ENCODE measurements at places on chromosomes 1 and 21. TPM values are rescaled to one million over a fixed set of nuclear protein-coding genes. Genes with fewer than 3 reads are reported as not detected.

GJC2 gene
- 0.53 TPM for total RNA-seq

DNA sequence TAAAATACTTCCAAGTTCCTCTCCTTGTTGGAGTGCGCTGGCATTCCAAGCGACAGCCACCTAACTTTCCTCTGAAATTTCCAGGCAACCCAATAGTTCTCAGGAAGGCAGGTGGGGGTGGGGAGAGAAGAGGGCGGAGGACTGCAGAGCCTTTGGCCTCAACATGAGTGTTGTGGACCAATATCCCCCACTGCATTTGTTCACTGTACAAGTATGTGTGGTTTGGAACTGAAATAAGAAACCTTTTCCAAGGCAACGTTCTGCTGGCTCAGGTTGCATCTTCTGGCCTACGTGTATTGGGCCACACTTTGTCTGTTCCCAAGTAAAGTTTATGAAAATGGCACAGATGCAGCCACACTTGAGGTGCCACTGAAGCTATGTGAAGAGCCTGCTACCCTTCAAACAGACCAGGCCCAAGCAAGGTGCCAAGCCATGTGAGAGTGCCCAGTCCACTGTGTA, 153.4 kb downstream of the DHRS3 start:
- no peak for DNase-seq

GRCh38 chr1:41236781-41237180, 5.3 kb downstream of the SCMH1 start:
- DNase-seq: no peak

DNA sequence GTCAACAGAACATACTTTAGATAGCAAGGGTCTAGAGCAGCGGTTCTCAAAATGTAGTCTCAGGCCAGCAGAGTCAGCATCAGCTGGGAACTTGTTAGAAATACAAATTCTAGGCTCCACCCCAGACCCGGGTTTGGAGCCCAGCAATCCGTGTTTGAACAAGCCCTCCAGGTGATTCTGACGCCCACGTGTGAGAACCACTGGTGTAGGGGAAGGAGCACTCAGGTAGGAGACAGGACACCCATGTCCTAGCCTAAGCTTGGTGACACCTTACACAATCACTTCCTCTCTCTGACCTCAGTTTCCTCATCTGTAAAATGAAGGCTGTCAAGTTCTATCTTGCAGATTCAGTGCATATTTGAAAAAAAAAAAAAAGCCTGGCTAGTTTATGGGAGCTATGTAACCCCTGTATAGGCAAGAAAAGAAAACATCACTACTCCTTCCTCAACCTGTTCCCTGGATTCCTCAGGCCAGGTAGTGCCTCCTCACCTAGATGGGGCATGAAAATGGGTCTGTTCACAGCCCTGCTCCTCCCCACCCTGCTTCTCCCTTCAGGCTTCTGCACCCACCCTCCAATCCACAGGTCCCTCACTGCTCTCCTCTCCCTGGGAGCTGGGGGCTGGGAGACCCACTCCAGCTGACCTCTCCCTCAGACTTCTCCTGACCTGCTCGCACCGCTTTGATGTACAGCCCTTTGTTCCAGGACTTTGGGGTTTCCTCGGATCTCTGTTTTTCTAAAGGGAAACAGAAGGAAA, 7.1 kb upstream of the PHLDA3 start:
- DNase-seq: no peak
